ENCODE measurements at places on chromosomes 5 and 9. TPM values are rescaled to one million over a fixed set of nuclear protein-coding genes. Genes with fewer than 3 reads are reported as not detected.

The C9orf152 gene
- total RNA-seq: 26.1 TPM

The LRRC19 gene
- total RNA-seq: 0.27 TPM

The OTULINL gene
- total RNA-seq: 79.3 TPM

- H3K4me1 ChIP-seq: no peaks in the 10 kb centered on the region
- DNase-seq: no peak
- peaks cover 3% of the 10 kb centered on the region for H3K27me3 ChIP-seq
- no peaks in the 10 kb centered on the region for H3K36me3 ChIP-seq
Measured at GRCh38 chr5:168165977-168166376, 125.5 kb upstream of the WWC1 start.

- no peaks in the 10 kb centered on the region for H3K4me1 ChIP-seq
- H3K27ac ChIP-seq: no peak overlapping the region
Measured at GRCh38 chr5:36279054-36279698, 22.5 kb downstream of the RANBP3L start.

DNA sequence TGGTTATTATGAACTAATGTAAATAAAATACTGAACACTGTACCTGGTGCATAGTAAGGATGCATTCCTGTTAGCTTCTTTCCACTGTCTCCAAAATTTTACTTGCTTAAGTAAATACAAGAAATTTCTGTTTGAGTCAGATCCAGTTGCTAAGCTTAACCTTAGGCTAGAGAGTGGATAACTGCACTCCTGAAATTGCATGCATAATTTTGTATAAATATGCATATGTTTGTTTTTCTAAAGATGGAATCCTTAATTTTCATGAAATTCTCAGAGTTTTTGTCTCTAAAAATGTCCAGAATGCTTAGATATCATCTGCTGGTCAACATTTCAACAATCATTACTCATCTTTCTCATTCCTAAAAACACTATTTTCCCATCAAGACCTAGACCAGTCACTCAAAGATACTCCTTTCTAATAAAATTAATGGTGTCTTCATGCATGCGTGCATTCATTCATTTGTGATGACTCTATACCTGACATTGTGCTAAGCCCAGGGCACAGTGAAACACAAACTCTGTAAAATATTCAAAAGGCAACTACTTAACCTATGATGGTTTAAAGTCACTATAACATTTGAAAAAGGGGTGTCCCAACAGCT lies 284.8 kb downstream of the SEC61B start:
- no peak overlapping the region for H3K27ac ChIP-seq
- H3K27me3 ChIP-seq: no peaks in the 10 kb centered on the region
- H3K4me1 ChIP-seq: no peaks in the 10 kb centered on the region
- DNase-seq: no peak

DNA sequence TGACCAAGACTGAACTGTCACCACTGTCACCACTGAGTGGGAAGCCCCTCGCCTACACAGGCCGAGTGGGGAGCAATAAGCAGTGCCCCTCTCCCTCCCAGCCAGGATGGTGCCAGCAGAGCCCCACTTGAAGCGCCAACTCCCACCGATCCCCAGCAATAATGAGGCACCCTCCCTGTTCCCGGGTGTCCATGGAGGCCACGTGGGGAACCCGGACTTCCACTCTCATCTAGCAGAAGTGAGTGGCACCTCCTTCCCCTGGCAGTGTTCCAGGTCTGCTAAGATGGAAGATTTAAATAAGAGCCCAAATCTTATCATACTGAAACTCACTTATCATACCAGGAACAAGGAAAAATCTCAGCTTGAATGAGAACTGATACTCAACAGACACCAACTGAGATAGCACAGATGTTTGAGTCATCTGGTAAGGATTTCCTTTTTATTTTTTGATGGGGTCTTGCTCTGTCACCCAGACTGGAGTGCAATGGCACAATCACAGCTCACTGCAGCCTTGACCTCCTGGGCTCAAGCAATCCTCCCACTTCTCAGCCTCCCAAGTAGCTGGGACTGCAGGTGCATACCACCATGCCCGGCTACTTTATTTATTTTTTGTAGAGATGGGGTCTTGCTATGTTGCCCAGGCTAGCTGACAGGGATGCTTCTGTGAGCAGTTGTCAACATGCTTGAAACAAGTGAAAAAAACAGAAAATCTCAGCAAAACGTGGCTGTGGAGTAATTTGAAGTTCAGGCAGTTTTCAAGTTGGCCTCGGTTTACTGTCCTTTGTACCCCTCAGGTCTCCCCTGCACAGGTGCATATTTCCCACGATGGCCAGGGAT lies 29.6 kb upstream of the ASS1 start:
- no peak overlapping the region for H3K4me3 ChIP-seq
- no peaks in the 10 kb centered on the region for H3K36me3 ChIP-seq
- no peak overlapping the region for H3K27ac ChIP-seq
- no peaks in the 10 kb centered on the region for H3K4me1 ChIP-seq
- no peaks in the 10 kb centered on the region for H3K27me3 ChIP-seq

GRCh38 chr5:135986401-135986800 lies 31.6 kb upstream of the LECT2 start:
- no peak overlapping the region for H3K27ac ChIP-seq
- no peaks in the 10 kb centered on the region for H3K36me3 ChIP-seq
- H3K4me3 ChIP-seq: no peak overlapping the region
- H3K4me1 ChIP-seq: no peaks in the 10 kb centered on the region
- no peak for DNase-seq

Data from lower lobe of right lung (tissue), 2 donors.